ENCODE measurements at places on chromosomes 3 and 15.

DNA sequence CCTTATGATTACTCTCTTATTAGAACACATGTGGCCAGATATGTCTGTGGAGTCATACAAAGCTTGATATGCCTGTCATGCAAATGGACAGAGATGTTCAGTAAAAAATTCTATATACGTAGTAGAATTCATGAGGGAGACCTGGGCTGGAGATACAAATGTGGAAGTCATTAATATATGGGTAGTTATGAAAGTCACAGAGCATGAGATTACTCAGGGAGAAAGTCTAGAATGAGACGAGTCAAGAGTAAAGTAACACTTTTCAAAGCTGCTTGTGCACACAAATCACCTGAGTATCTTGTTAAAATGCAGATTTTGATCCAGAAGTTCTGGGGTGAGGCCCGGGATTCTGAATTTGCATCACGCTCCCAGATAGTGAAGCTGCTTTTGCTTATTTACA is 28.4 kb downstream of the OXSM start:
- DNase-seq, result no peak

DNA sequence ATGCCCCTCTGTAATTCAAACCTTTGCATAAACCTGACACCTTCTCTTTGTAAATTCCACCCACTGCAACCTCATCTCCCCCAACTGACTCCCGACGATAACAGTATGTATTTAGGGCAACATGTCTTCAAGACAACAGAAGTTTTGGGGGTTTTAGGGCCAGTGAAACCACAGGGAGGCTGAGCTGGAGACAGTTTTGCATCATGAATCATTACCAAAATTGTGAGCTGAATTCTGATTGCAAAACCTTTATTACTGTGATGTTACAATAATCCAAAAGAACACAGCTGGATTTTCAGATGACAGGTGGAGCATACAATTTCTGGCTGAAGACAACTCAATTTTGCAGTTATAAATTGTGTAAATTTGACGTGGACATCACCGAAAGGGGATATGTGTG is 281.3 kb upstream of the TTC14 start:
- no peak for DNase-seq

- DNase-seq, result no peak
These were observed 4.9 kb downstream of the UBR1 start for GRCh38 chr15:43100971-43101370.

- DNase-seq, result no peak
These were observed 51.1 kb downstream of the GTF2E1 start for GRCh38 chr3:120793601-120794000.

DNA sequence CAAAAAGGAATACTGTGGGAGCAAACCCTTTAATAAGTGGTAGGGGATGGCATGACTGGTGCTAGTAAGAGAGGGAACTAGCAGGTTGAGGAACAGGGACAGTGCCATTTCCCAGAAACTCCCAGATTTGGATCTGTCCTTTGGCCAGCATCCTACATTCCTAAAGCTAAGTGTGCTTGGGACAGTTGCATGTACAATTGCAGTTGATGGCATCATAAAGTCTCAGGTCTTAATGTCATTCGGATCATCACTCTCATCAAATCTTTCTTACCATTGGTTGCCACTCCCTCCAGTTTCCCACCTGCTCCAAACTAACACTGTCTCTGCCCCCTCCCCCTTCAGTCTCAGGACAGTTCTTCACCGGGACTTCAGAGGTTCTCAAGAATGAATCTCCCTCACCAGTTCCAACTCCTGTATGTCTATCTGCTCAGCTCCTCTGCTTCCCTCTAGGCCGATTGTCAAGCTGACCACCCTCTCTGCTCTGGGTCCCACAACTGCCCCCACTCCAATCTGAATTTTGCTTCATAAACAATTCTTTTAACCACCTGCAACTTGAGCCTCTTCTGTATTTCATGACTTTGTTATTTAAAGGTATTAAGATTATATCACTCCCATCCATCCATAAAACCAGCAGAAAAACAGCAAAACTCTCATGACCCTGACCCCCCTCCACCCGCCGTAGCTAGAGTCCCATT is 260.8 kb downstream of the CGGBP1 start:
- no peak for DNase-seq

- DNase-seq, result no peak
These were observed 43.6 kb downstream of the SENP2 start for GRCh38 chr3:185629554-185630181.

DNA sequence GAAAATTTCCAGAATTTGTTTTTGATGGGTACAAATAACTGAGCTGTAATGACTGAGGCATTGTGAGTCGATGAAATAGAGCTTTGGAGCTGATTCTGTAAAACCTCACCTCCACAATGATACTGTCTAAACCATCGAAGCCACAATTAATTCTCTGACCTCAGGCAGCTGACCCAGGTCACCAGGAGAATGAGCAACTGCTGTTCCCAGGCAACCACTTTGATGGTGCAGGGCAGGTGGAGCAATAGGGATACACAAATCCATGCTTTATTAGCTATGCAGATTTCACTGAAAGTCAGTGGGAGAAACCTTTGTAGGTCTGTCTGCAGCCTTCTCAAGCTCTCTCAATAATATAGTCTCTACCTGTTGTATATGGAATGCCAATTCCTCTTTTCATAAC is 204.4 kb downstream of the RYR3 start:
- DNase-seq, result no peak

GRCh38 chr15:44647036-44647435 is 16.4 kb downstream of the SPG11 start:
- no peak for DNase-seq

DNA sequence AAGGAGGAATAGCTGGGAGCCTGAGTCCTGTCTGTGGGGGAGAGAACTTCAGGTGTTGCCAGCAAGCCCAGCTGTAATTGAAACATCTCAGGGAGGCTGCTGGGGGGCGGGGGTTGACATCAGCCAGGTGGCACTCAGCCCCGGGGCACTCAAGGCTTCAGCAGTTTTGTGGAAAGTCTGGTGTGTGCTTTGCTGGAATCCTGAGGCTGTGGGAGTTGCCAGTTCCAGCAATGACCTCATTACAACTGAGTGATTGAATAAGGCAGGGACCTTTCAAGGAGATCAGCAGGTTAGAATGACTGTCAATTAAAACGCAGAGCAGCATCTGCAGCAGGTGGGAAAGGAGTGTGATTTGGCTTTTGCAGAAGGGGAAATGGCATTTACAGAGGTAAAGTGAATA is 75.7 kb downstream of the FAM43A start:
- DNase-seq, result no peak
